ENCODE measurements at places on chromosomes 4 and X. TPM values are rescaled to one million over a fixed set of nuclear protein-coding genes. Genes with fewer than 3 reads are reported as not detected.

TEX11 gene
- total RNA-seq, result not detected

TMEM156 gene
- 59.9 TPM for total RNA-seq

SLC6A8 gene
- 1.8 TPM for total RNA-seq

- no peak for DNase-seq
Observed at GRCh38 chr4:119657111-119657611, 28.6 kb upstream of the PDE5A start.

ADH6 gene
- total RNA-seq, result not detected

RBM47 gene
- total RNA-seq, result 12.6 TPM

- no peak for DNase-seq
Observed at GRCh38 chr4:101348995-101349800, 1.9 kb upstream of the PPP3CA start.

ADAD1 gene
- total RNA-seq, result not detected

LAP3 gene
- 33.5 TPM for total RNA-seq

CEP44 gene
- total RNA-seq, result 25.2 TPM

DNA sequence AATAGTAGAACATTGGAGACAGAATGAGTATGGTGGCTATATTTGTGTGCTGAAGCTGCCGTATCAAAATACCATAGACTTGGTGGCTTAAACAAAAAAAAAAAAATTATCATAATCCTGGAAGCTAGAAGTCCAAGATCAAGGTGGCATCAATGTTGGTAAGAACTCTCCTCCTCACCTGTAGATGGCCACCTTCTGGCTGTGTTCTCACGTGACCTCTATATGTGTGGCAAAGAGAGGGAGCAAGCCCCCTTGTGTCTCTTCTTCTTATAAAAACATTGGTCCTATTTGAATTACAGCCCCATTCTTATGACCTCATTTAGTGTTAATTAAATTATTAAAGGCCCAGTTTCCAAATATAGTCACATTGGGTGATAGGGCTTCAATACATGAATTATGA, 1640.9 kb upstream of the PCDH7 start:
- DNase-seq, result no peak

- DNase-seq, result no peak
Observed at GRCh38 chr4:182010876-182011275, 232.3 kb upstream of the TENM3 start.

ALAS2 gene
- 0.94 TPM for total RNA-seq

Data from B cell (primary cell).